ENCODE measurements at places on chromosomes 16 and 17.

- no peak for DNase-seq
Observed at GRCh38 chr16:71384073-71384724, 25.7 kb downstream of the CALB2 start.

DNA sequence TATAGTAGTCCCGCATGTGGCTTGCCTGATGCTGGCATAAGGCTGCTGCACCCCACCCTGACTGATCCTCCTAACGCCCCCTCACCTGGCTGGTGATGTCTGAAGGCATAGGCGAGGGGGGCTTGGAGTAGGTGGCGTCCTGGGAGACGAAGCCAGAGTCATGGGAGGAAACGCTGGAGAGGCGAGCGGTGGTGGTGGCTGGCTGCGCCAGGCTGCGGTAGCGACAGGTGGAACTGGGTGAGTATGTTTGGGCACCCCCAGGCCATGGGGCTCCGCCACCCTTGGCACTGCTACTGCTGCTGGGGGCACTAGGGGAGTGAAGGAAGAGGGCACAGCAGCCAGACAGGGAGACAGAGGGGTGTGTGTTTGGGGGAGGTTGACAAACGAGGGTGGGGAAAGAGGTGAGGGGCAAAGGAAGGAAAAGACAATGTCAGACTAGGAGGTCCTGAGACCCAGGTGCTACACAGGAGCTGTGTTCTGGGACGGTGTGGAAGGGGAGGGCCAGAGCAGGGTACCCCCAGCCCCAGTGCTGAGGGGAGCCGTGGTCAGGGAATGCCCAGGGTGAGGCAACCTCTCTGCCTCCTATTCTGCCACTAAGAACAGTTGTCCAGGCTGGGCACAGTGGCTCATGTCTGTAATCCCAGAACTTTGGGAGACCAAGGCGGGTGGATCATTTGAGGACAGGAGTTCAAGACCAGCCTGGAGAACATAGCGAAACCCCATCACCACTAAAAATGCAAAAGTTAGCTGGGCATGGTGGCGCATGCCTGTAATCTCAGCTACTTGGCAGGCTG lies 11.4 kb downstream of the MTSS2 start:
- DNase-seq: no peak

DNA sequence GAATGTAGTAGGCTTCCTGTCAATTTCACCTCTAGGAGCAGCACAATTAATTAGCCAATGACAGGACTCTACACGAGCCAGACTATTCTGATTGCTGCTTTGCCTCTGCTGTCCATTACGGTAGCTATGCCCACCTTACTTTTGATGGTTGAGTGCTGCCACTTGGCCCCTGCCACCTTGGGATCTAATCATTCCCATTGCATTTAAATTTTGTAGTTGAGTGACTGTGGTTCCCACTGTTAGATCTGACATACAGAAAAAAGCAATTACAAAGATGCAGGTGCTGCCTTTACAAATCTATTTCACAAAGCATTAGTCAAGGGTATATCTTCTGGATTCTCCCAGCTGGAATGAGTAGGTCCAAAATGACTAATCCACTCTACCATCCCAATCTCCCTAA lies 39.9 kb downstream of the CRISPLD2 start:
- no peak for DNase-seq

DNA sequence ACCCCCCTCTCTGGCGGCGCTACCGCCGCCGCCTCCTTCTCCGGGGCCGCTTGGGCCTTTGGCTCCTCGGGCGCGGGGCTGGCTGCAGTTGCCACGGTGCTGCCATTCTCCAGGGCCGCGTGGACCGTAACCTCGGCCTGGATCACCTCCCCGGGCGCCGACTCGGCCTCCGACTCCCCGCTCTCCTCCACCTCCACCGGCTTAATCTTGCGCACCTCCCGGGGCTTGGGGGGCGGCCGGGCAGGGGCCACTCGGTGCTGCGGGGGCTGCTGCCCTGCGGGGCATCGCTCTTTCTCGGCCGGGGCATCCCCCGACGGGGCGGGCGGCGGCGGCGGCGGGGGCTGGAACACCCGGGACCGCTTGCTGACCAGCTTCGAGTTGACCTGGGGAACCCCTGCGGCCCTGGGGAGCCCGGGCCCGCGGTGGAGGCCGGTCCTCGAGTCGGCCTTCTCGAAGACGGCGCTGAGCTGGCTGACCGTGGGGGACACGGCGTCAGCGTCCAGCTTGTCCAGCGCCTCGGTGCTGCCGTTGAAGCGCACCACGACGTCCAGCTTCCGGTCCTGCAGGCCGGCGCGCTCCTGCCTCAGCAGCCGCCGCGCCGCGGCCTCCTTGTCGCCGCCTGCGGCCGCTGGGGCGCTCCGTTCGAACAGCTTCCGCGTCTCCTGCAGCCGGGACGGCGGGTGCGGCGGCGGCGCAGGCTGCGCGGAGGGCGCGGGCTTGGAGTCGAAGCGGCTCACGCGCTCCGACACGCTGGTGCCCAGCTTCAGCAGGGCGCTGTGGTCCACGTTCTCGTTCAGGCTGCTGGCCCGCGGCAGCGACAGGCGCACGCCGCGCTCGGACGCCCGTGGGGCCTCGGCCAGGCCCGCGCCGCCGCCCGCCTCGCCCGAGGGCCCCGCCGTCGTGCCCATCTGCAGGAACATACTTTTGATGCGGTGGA lies 792 bp downstream of the PPP1R9B start:
- peak; percentile 60 for DNase-seq

DNA sequence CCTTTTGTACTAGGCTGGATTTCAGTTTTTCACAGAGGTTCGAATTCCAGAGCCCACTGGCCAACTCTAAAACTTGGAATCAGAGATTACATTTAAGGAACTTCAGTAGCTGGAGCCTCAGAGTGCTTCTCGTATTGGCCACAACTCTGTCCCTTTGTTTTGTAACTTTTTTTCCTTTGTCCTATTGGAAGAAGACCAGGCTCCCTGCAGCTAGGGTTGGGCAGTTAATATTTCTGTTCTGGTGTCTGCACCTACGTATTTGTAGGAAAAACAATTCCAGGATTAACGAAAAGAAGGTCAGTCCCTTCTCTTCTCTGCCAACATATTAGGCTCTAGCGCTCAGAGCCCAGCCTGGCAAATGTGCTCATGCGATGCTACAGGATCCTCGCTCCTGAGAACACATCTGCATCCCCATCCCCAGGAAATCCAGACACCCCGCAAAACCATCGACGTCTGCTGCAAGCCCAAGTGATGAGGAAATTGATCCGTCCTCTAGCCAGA lies 1.9 kb downstream of the CDH11 start:
- DNase-seq: no peak

DNA sequence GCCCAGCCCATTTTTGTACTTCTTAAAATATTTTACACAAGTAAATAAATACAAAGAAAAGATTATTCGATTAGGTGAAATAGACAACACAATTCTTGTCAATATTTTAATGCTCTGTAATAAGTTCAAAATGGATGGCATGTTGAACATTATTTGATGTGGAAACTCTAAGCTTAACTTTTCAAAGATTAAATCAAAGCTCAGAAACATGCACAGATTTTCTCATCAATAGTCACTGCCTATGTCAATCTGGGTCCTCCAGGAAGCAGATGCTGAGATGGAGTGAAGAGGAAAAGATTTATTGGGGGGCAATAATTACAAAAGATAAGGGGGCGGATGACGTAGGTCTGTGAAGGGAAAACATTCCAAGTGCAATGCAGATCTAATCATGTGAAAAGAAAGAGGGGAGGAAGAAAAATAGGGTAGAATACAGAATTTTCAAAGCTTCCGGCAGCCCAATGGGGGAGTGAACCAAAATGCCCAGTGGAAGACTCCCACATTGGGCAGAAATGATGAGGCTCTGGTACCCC lies 50.5 kb downstream of the COPRS start:
- no peak for DNase-seq

GRCh38 chr17:13953841-13954240 lies 115.5 kb upstream of the COX10 start:
- DNase-seq: no peak

- DNase-seq: no peak
Observed at GRCh38 chr17:80887639-80888175, 103.9 kb upstream of the CHMP6 start.

- no peak for DNase-seq
Observed at GRCh38 chr16:58828901-58829545, 94.9 kb upstream of the GOT2 start.

GRCh38 chr16:15513156-15513555 lies 78.8 kb downstream of the BMERB1 start:
- DNase-seq: no peak

DNA sequence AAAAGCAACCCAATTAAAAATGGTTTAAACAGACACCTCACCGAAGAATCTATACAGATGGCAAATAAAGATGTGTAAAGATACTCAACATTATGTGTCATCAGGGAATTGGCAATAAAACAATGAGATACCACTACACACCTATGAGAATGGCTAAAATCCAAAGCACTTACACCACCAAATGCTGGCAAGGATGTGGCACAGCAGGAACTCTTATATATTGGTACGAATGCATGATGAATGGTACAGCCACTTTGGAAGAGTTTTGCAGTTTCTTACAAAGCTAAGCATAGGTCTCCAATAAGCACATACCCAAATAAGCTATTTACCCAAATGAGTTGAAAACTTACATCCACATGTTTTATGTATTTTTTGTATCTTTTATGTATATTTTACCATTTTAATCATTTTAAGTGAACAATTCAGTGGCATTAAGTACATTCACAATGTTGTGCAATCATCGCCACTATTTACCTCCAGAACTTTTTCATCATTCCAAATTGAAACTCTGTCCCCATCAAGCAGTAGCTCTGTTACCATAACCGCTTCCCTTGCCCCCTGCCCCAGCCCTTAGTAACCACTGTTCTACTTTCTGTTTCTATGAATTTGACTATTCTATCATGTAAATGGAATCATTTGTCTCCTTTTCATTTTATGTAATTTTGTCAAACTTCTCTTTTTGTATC lies 6.7 kb upstream of the ALDH3A2 start:
- DNase-seq: no peak
